SK-N-SH (cell line): ENCODE measurements at places on chromosomes 3 and 15.

GRCh38 chr15:57284535-57284934 lies 91.8 kb upstream of the CGNL1 start:
- no peak for DNase-seq

DNA sequence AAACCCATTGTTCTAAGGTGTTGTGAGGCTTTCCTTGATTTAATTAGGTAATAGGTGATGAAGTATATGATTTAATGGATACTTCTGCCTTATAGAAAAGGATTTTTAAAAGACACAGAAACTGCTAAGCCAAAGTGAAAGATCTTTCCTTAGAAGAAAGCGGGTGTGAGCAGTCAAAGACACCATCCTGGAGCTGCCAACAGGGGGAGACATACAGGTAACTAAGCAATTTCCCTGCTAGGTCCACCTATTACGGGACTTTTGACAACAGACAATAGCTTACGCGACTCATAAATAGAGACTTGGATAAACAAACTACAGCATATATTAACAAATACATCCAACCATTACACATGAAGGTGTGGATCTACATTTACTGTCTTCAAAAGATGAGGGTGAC lies 669.5 kb downstream of the SQOR start:
- DNase-seq, result peak; percentile 14

- DNase-seq, result no peak
Observed at GRCh38 chr3:100289339-100289738, 28.5 kb downstream of the TBC1D23 start.

DNA sequence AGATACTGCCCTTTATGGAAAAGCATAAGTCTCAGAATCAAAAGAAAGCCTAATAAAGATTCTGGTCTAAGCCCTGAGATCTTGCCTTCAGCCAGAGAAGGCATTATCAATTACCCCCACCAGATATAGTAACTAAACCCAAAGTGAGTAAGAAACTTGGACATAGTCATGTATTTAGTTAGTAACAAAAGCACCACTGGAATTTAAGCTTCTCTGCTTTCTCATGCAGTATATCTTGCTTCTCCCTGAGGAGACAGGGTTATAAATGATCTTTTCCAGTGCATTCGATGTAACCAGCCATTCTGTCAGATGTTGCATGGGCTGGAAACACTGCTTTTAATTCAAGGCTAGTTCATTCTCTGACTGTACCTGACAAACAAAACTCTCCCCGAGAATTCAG lies 946.7 kb downstream of the NAALADL2 start:
- DNase-seq, result no peak

DNA sequence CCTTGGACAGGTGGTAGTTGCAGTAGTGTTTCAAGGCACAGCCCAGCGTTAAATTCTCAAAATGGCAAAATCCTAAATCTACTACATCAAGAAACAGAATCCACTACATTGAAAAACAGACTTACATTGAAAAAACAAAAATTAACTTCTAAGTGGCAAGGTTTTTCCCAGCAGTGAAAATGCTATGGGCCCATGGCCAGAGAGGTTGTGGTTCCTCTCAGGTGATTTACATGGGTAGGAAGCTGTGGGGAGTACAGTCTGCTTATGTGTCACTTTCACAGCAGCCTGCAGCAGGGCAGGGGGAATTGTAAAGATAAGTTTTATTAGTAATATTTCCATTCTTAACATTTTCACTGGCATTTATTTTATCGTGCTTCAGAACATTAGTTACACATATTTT lies 24.9 kb downstream of the TTC14 start:
- DNase-seq, result no peak

GRCh38 chr3:52525680-52526561 lies 7.7 kb downstream of the NT5DC2 start:
- DNase-seq, result peak; percentile 23

DNA sequence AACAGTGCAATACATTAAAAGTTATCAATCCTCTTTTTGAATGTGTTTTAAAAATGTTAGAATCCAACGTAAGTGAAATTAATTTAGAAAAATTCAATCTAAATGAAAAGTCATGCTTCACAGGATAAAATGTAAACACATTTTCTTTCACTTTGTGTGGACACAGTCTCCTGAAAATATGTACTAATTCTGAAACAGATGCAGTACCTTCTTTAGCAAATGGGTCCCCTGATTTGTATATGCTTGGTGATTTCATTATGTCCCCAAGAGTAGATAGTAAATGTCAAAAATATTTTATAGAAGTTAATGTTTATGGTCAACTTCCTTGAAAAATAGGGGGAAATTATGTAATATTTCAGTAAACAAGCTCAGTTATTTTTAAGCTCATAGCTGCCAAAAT lies 28.9 kb downstream of the FOXP1 start:
- no peak for DNase-seq

- no peak for DNase-seq
Observed at GRCh38 chr3:103195216-103195615, 760.4 kb downstream of the ZPLD1 start.

DNA sequence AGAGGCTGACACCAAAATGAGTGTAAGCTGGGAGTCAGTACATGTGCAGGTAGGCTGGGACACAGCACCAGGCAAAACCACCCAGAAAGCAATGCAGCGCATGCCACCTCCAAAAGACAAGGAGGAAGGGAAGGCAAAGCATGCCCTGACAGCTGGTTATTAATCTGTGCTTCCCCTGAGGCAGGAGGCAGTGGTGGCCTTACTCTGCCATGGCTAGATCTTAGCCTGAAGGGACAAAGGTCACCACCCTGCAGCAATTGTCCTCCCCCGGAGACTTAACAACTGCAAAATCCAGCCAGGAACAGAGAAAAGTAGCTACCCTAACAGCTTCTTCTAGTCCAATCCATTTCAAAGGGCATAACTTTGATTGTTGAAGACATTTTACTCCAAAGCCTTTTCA lies 73.7 kb downstream of the PLD1 start:
- no peak for DNase-seq

- no peak for DNase-seq
Observed at GRCh38 chr15:79987569-79987955, 16.6 kb upstream of the BCL2A1 start.

DNA sequence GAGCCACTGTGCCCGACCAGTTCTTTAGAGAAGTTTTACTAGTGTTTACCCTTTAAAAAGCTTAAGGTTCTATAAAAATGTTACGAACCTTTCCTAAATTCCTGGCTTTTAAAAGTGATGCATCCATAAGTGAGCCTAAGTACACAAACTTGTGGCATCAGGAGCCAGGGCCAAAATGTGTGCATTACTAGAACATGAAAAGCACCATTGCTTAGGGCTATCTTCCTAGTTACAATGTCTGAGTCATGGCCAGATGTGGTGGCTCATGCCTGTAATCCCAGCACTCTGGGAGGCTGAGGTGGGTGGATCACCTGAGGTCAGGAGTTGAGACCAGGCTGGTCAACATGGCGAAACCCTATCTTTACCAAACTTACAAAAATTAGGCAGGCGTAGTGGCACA lies 39.9 kb downstream of the LEO1 start:
- DNase-seq, result no peak
